ENCODE measurements at places on chromosomes 7 and 10.

GRCh38 chr10:103111918-103112877 is 80.9 kb downstream of the NT5C2 start:
- no peak for DNase-seq

DNA sequence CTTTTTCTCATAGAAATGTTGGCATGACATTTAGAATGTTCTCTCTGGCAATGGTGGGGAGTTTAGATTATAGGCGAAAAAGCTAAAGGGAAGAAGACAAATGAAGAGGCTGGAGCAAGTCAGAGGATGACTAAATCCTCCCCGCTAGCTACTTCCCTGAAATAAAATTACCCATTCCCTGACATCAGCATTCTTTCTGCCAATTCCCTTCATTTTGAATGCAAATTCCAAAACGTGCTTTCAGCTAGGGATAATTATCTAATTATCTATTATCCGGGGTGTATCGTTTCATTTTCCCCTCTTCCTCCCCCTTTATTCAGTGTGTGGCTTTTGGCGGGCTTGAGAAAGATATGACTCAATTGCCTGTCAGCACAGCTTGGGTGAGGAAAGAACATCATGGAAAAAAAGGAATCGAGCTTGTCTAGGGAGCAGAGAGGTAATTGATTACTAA is 672.3 kb downstream of the TNS3 start:
- DNase-seq: no peak

- no peak for DNase-seq
These were observed 229.1 kb downstream of the ELFN1 start for GRCh38 chr7:1899196-1899595.

GRCh38 chr10:2681891-2682290 is 385.5 kb upstream of the PFKP start:
- DNase-seq: no peak

DNA sequence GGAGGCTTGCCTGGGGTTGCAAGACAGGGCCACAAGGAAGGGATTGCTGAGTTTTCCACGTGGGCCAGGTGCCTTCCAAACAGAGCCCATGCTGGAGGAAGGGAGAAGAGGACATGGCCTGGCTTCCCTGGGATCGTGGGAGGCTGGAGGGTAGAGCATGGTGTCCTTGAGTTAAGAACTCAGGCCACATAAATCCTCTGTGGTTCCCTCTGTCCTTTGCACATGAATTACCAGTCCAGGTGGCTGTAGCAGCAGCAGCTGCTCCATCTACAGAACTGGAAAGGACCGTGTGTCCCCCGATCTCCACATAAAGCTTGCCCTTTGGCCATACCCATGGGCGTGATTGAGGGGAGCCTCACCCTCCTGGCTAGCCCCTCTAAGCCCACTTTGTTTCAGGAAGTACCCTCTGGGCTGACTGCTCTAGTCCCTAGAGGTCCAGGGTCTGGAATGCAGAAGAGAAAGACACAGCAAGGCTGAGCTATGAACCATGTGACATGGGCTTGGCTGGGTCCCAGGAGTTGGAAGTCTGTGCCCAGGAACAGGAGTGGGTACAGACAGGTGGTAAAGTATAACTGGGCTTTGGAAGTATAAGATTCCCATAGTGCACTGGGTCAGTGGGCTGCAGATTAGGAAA is 84.9 kb downstream of the C10orf105 start:
- no peak for DNase-seq

DNA sequence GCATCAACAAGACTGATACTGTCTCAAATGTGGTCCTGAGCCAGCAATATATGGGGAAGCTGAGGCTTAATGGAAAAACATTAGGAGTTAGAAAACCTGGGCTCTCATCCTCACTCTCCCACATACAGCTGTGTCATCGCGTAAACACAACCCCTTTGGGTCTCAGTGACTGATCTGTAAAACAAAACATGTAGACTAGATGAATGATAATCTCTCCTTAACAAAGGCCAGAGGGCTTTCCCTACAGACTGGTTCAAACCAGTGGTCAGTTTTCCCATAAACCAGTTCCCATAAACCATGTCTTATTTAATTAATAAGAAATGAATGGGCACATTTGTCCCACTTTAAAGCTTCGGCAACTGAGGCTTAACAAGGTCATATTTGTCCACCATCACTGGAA is 48.1 kb downstream of the OSBPL3 start:
- no peak for DNase-seq

GRCh38 chr10:125985557-125986240 is 89.3 kb downstream of the FANK1 start:
- no peak for DNase-seq

- DNase-seq: no peak
These were observed 146.0 kb downstream of the TNS3 start for GRCh38 chr7:47435889-47436312.

DNA sequence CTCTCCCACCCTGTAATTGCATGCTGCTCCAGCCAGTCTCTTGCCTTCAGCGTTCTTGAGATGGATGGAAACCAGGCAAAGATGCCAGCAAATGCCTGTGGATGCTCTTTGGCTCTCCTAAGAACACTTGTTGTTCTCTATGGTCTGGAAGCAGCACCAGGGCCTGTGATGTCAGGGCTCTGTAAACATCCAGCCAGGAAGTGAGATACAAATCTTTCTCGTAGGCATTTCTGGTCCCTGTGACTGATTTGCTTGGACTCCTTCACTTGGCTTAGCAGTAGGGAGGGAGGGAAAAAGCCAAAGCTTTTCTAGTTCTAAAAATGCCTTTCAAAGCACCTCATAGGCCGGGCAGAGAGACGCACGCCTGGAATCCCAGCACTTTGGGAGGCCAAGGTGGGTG is 201.3 kb downstream of the REEP3 start:
- no peak for DNase-seq

- no peak for DNase-seq
These were observed 147.1 kb downstream of the ELFN1 start for GRCh38 chr7:1817061-1817712.

Data from NCI-H187 treated with DMSO at 0.1 percent for 48 hours (cell line).